Activated CD4-positive, alpha-beta T cell treated with anti-CD3 and anti-CD28 coated beads for 24 hours (primary cell): ENCODE measurements at places on chromosomes 16 and 17.

- no peak for DNase-seq
Observed at GRCh38 chr16:3458278-3458851, 14.9 kb downstream of the NAA60 start.

- DNase-seq = no peak
Observed at GRCh38 chr17:50594128-50594823, 33.8 kb downstream of the CACNA1G start.

DNA sequence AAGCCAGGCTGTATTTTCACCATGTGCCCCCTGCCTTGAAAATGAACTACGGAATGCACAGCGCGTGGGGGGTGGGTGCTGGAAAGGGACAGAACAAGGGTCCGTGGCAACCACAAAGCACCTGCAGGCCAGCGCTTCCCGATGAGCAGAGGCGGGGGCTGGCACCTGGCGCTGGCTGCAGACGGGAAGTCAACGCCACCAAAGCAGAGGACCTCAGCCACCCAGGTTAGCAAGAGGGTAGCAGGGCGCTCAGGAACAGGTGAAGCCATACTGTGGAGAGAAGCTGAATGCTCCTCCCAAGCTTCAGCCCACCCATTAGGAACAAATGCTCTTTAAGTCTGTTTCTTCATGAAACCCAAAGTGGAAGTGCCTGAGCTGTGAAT, 64.7 kb downstream of the KLHDC4 start:
- DNase-seq = no peak

- no peak for DNase-seq
Observed at GRCh38 chr16:83835586-83836566, 28.1 kb downstream of the HSBP1 start.

DNA sequence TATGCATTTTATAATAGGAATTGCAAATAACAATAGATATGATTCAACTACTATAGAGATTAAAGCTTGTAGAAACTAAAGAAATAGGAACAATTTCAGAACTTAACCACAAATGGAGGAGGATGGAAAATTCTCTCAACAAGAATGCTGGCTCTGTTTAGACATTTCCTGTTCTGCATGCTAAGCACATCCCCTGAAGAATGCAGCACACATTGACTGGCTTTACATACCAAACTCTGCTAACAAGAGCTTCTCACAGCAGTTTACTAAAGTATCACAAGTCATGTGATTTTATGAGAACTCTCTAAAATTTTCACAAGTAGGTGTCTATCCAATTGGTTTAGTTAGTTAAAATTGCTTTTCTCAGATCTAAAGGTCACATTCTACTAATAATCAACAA, 85.2 kb downstream of the SPAG9 start:
- no peak for DNase-seq

- DNase-seq = peak; percentile 25
Observed at GRCh38 chr16:31354394-31355291, at the start of gene ITGAX. Gene ITGAX, plus strand, starts transcription at chr16:31355176. Its CDS starts 79 bp downstream, at chr16:31355255.

- DNase-seq = no peak
Observed at GRCh38 chr16:84683691-84684591, 15.9 kb upstream of the USP10 start.

DNA sequence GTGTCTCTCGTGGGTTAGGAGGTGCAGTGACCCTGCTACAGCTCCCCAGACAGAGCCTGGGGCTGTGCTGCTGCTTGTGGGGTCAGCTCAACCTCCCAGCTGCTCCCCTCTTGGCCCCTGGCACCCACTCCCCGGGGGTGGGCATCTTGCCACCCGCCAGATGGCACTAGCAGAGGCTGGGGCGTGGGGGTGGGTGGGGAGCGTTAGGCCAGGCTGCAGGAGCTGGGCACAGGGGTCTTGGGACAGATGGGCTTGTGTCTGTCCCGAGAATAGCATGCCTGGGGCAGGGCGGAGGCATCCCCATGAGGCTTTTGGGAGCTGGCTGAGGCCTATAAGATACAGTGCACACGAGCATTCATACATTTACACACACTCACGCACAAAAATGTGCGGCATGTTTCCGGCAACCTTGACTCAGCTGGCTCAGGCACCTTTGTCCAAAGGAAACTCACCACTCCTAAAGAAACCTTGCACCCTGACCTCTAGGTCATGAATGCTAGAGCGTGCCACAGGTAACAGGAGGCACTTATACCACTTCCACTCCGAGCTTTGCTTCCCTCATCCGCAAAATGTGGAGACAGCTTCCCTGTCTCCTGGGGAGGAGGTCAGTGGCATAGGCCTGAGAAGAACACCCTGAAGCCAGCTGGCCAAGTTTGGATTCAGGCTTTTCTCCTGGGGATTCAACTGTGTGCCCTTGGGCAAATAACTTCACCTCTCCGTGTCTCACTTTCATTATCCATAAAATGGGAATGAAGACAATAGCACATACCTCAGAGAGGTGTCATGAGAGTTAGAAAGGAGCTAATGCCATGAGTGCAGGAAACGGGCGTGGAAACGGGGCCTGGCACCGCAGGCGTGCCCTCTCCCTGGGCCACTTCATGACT, 78.9 kb upstream of the LHX1 start:
- no peak for DNase-seq

- no peak for DNase-seq
Observed at GRCh38 chr17:47982091-47982617, 11.2 kb downstream of the CDK5RAP3 start.

GRCh38 chr17:20805751-20806150, 226.2 kb downstream of the CDRT15L2 start:
- no peak for DNase-seq

GRCh38 chr16:54455030-54455725, 168.6 kb upstream of the IRX3 start:
- DNase-seq = no peak

DNA sequence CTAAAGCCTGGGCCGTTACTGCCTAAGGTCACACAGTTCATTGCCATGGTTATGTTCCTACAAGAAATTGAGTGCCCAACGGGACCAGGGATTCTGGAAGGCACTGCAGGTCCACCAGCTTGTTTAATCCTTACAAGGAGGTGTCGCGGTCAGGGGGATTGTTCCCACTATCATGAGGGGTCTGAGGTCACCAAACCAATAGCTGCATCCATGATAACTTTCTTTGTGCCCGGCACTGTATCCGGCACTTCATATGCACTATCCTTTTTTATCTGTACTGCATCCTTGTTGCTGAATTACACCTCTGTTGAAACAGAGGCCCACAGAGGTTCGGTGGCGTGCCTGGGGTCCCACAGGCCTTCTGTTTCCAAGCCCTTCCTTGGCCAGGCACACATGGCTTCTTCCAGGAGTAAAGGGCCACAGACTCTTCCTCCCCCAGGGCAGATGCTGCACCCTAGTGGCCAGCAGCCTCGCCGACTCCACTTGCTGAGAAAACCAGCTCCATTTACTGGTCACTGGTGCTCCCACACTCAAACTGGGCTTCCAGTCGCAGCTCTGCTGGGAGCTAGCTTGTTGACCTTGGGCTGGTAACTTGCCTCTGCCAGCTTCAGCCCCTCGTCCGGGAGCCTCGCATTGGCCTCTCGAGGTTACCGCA, 82.0 kb upstream of the PLCG2 start:
- DNase-seq = peak; percentile 22

DNA sequence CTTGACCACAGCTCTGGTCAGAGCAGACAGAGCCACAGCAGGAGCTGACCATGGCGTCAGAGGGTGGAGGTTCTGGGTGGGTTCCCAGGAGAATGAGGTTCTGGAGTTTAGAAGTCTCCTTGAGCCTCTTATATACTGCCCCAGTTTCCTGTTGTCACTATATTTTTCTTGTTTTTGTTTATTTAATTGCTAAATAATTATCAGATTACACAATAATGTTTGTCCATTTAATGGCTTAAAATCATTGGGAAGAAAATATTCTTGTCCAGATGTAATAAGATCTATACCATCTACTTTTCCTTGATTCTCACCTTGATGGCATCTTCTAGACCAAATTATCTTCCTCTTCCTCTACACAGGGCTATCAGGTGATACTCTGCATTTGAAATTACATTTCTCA, at the start of gene KRTAP4-3:
TSS of gene KRTAP4-3 (minus strand) at position 101 of the 400 bp plus-strand sequence. CDS start at position 52, 49 bp downstream.
- no peak for DNase-seq

- no peak for DNase-seq
Observed at GRCh38 chr16:16004314-16004749, 54.9 kb downstream of the ABCC1 start.

DNA sequence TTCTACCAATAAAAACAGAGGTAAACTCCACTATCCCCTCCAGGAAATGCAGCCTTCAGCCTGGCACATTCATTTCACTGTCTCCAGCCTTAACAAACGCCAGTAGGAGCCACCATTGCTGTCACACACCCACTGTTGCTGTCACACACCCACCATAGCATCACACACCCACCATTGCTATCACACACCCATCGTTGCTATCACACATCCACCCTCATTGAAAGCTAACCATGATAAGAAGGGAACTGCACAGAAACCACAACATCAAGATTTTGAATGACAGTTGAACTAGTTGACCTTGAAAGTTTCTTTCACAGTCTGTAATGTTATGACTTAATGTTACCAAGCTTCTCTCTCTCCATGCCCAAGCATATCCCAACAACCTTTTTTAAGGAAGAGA, 38.1 kb downstream of the SHCBP1 start:
- DNase-seq = no peak

- DNase-seq = no peak
Observed at GRCh38 chr17:45107293-45108010, 24.9 kb downstream of the PLCD3 start.

GRCh38 chr16:22312897-22313781, 15.9 kb downstream of the POLR3E start:
- no peak for DNase-seq

GRCh38 chr16:46648656-46649055, 27.5 kb upstream of the SHCBP1 start:
- DNase-seq = no peak

DNA sequence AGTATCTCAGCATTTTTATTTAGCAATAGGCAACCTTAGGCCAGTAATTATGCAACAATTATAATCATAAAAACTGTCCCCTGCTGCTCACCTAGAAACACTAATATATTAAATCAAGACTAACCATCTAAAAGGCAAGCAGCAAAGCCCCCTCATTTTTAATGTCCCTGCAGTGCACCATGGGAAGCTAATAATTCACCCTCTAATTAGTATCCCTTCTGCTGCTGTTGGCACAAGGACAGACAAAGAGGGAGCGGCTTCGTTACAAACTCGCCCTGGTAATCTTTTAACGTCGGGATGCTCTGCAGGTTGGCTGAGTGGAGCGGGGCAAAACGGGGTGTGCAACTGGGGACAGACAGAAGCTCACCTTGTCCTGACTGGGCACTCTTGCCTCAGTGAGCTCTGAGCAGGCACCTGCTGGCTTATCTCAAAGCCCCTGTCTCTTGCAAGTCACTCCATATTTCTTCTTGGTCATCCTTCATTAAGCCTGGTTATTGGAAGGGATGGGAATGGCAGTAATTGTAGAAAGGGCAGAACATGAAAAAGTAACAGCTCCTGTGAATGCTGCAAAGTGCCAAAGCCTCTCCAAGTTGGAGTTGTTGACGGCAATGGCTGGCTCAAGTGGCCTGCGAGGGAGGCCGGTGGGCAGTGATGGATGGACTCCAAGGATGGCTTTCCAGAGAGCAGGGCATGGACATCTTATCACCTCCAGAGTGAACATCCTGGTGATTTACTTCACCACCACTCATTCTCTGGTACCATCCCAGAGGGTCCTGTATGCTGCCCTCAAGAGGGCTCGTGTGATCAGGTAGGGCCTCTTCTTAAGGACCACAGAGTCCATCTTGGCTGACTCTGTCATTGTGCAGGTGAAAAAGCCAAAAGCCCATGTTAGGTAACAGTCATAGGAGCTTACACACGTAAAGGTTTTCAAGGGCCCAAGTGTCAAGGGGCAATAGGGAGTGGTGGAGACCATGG, 219.6 kb upstream of the N4BP1 start:
- DNase-seq = no peak

GRCh38 chr17:40938981-40939380, 1.5 kb upstream of the KRT23 start:
- no peak for DNase-seq
